ENCODE measurements at places on chromosomes 6 and 20.

DNA sequence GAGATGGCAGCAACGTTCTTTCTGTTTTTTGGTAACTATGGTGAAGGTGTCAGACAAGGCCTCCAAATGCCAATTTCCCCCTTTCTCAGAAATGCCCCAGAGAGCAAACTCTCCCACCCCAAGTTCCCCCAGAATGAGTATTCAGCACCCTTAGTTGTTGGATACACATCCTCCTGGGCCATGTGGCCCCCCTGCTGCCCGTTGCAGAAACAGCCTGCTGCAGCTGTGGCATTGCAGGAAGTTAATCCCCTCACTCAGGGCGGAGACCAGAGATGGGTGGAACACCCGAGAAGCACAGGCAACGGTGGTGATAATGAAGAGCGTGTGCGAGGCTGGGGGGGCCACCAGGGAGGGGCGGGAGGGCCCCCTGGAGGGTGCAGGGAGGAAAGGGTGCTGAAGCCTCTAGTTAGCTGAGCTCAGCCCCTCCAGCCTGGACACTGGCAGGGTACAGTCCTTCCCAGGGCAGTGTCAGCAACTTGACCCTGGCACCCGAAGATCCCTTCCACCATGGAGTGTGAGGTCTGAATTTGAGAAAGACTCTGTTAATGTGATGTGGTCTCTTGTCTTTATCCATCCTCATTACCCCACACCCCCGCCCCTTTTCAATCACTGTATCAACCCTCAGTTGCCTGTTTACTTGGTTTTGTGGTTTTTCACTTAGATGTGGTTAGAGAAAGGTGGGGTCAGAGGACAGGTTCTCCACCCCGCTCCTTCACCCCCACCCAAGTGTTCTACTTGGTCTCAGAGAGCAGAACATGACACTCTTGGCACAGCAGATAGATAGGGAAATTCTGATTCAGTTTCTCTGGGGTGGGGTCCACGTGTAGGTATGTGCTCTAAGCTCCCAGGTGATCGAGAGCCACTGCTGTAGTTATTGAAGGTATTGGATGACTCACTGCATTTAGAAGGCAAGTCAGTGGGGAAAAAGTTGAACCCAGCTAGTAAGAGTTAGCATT is 208.8 kb upstream of the SUPT3H start:
- DNase-seq: no peak

GRCh38 chr6:145420599-145420998 is 314.7 kb downstream of the EPM2A start:
- no peak for DNase-seq

GRCh38 chr20:31811796-31812728 is 7.1 kb upstream of the MYLK2 start:
- DNase-seq: no peak

DNA sequence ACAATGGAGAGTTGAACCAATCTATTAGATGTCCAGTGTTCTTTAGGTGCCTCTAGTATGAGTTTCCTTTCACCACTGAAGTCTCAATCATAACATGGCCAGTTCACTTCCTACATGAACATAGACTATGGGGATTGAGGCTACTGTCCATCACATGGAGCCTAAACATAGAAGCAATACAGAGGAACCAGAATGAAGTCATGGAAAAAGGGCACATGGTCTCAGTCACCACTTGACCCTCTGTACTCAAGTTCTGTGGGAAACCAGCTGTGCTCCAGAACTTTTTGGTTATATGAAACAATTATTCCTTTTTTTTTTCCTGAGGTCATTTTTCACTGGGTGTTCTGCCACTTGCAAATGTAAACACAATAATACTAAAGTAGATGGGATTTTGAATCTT is 762.5 kb downstream of the CBLN4 start:
- DNase-seq: no peak

- DNase-seq: no peak
Measured at GRCh38 chr6:69820438-69820837, 23.6 kb upstream of the LMBRD1 start.
